Ureter (tissue), 1 donor: ENCODE measurements at places on chromosomes 3 and 15.

- DNase-seq = no peak
These were observed 1061.4 kb downstream of the OTOL1 start for GRCh38 chr3:162558016-162558415.

GRCh38 chr15:96327155-96327741 is 3.3 kb upstream of the NR2F2 start:
- DNase-seq = no peak

GRCh38 chr3:154011036-154011435 is 110.2 kb upstream of the ARHGEF26 start:
- no peak for DNase-seq

GRCh38 chr3:156425651-156426050 is 129.3 kb downstream of the SSR3 start:
- no peak for DNase-seq

DNA sequence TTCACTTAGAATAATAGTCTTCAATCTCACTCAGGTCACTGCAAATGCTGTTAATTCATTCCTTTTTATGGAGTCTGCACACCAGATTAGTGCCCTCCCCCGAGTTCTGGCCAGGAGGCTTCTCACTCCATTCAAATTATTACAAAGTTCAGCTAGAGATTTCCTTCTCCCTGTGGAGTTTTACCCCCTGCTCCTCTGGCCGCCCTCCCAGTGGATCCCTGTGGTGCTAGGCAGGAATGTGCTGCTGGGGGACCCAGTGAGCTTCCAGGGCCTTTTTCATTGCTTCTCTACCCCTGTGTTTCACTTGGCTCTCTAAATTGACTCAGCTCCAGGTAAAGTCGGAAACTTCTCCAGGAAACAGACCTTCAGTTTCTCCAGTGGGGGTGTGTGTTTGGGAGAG is 42.7 kb upstream of the CD200R1L start:
- DNase-seq = no peak
